CD4-positive, alpha-beta T cell treated with Interleukin-17A for 4 hours (primary cell): ENCODE measurements at places on chromosomes 3 and 15.

DNA sequence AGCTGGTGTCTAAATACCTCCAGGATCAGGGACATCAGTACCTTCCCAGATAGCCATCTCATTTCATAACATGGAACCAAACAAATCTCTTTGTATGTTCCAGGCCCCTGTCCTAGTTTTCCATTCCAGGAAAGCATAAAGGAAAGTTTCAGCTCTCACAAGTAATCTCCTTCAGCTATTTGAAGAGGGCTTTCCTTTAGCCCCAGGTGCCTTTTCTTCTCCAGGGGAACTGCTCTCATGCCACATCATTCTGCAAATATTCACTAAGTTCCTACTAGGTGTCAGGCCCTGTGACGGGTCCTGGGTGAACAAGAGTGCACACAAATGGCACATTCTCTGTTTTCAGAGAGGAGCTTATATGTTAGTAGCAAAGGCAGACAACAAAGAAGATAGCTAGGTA, 136.1 kb downstream of the ADAMTS9 start:
- DNase-seq: no peak

GRCh38 chr3:29764041-29764440, 483.2 kb downstream of the RBMS3 start:
- no peak for DNase-seq

DNA sequence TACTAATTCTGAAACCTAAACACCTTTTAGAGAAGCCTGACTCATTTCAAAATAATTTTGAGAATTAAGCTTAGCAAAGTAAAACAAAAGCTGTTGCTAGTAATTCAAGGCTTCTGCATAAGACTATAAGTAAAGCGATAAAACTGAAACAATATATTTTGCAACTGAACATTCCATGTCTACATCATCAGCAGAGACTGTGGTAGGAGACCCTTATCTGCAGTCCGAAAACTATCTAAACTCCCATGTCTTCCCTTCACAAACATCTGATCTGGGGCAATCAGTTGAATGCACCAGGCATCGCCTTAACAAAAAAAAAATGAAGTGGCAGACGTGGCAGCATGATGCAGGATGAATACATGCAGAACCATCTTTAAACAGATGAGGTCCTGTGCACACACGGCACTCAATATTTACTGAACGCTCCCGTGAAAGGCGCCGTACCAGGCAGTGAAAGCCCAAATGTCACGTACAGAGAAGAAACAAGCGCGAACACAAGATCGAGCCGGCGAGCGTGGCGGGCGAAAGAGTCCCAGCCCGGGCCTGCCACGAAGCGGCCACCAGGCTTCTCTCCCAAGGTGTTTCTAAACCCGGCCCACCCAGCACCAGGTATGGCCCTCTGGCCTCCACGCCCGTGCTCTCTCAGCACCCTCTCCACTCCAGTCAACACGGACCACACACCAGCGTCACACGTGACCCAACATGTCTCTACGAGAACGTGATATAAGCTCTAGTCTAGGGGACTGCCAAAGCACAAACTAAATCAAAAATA, 63.0 kb downstream of the CHSY1 start:
- DNase-seq: no peak

DNA sequence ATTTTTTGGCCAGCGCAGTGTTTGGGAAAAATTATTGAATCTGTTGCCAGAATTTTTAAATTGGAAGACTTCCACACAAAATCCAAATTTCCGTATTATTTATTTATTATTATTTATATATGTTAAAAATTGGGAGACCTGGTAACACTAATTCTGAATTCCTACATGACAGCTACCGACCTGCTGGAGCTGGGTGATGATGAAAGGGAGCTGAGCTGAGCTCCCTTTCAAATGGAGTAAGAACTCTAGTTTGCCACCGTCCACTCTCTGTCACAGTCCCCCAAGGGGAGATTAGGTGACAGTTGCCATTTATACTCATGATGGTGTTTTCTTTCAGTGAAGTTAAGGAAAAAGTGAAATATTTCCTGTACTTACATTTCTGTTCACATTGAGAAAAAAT, 1.4 kb downstream of the CRTC3 start:
- no peak for DNase-seq

DNA sequence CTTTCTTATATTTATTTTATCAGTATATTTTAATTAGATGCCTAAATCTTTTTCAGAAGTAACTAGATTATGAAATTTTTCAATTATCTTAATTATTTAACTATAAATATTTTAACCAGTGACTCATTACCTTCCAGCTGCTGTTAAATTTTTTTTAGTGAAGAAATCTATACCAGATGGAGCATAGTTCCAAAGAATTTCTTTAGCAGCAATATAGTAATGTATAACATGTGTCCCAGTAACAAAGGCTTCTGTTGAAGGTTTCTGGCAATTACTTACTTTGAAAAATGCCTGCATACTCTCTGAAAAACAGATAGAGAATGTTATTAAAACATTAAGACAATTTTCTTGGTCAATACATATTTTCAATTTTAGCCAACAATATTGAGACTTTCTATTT, 45.1 kb upstream of the CP start:
- DNase-seq: no peak

DNA sequence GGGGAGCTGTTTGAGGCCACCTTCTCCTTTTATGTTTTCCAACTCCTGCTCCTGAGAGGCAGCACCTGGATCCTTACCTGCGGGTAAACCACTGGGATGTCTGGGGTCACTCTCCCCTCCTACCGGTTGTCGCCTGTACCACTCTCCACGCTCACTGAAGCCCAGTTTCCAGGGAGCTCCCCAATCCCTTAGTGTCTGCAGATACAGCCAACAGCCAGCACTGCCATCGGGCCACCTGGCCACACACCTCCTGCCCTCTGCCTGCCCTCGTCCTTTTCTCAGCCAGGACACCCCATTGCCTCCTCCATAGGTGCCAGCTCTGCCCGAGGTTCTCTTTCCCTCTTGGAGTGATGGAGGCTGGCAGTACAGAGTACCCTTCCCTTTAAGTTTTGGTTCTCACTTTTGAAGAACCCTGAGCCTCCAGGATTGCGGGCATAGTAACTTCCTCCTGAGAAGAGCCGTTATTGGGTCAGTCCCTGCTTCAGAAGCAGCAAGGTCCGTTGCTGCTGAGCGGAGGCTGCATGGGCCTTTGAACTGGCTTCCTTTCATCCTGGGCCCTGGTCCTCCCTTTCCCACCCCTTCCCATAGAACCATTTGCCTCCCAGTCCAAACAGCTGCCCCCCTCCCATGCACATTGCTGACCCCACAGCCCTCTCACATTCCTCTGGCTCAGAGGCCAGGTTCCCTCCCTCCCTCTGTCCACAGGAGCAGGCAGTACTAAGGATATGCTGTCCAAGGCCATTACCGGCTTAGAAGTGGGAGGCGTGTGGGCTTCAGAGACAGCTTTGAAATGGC, 30.9 kb downstream of the ARNT2 start:
- no peak for DNase-seq

GRCh38 chr3:70871909-70872656, 559.6 kb upstream of the MDFIC2 start:
- no peak for DNase-seq

DNA sequence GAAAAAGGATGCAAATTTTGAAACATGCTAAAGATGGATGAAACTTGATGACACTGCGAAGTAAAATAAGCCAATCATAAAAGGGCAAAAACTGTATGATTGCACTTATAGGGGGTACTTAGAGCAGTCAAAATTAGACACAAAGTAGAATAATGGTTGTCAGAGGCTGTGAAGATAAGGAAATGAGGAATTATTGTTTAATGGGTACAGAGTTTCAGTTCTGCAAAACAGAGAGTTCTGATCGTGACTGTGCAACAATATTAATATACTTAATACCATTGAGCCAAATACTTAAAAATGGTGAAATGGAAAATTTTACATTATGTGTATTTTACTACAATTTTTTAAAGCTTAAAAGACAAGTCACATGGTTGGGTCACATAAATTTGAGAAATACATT, 35.1 kb downstream of the UBE3A start:
- DNase-seq: no peak

DNA sequence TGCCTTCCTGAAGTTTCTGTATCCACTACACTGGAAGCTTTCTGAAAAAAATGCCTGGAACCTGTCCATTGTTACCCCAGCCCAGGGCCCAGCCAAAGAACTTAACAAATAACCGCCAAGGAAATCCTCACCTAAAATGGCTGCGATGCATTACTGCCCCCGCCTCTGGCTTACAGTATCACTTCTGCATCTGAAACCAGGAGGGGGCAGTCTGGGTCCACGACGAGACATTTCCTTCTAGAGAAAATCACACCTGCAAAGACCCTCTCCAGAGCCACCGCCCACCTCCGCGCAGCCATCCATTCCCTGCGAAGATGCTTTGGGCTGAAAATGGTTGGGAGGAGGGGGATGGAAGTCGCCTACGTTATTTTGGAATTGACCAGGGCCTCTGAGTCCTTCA, 22.4 kb upstream of the CELF6 start:
- DNase-seq: peak; percentile 62

GRCh38 chr3:45057557-45057956, 31.5 kb downstream of the CLEC3B start:
- no peak for DNase-seq

- DNase-seq: no peak
Measured at GRCh38 chr3:25582242-25582641, 82.5 kb downstream of the TOP2B start.

DNA sequence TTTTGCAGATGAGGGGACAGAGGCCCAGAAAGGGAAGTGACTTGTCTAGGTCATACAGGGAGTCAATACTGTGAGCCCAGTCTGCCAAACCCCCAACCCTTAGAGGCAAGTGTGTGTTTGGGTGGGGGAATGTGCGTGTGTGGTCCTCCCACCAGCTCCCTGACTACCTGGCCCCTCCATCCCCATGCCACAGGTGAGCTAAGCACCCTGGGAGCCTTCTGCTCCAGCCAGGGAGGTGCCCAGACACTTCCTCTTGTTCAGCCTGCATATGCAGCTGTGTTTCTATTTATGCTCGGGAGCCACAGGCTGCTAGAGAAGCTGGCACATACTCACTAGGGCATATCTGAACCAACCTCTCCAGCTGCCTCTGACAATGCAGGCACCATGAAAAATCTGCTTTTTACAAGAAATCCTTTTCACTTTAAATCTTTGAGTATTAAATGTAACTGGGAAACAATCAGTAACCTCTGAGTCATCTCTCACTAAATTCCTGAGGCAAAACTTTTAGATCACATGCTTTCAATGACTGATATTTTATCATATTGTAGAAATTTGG, 20.7 kb downstream of the TBC1D2B start:
- DNase-seq: peak; percentile 38

- no peak for DNase-seq
Measured at GRCh38 chr15:67188551-67189218, 65.8 kb downstream of the AAGAB start.

DNA sequence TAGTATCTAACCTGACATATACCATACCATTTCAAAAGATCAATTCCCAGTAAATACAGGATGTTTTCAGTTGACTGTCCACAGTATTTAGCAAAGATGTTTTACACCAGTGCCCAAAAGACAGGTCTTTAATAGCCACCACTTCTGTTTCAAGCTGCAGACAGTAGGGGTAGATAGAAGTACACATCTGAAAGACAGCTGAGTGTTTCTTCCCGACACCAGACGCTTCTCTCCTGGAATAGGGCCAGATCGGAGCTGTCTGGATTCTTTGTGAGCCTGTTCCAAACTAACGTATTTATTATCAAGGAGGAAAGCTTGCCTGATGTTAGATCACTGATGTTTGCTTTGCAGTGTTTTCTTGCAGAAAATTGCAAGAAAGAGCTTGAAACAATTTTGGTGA, 136.1 kb upstream of the RBMS3 start:
- no peak for DNase-seq

- no peak for DNase-seq
Measured at GRCh38 chr15:73504885-73505284, 61.9 kb downstream of the REC114 start.

DNA sequence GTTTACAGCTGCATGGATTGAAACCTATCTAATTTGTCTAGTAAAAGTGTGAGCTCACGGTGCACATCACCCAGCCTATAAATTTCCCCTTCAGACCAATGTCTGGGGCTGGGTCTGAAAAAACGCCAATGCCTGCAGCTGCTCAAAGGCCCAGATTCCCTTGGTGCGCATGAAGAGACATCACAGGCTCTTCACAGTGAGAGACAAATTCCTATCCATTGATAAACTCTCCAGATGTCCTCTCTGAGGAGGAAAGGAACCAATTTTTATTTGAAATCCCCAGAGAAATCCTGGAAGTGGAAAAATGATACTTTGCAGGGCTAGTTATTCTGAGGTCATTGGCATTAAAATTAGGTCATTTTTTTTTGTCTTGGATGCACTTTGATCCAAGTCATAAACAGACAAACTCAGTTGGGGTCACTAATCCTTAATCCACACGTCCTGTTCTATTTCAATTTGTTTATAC, 360.5 kb downstream of the EPHA3 start:
- no peak for DNase-seq

DNA sequence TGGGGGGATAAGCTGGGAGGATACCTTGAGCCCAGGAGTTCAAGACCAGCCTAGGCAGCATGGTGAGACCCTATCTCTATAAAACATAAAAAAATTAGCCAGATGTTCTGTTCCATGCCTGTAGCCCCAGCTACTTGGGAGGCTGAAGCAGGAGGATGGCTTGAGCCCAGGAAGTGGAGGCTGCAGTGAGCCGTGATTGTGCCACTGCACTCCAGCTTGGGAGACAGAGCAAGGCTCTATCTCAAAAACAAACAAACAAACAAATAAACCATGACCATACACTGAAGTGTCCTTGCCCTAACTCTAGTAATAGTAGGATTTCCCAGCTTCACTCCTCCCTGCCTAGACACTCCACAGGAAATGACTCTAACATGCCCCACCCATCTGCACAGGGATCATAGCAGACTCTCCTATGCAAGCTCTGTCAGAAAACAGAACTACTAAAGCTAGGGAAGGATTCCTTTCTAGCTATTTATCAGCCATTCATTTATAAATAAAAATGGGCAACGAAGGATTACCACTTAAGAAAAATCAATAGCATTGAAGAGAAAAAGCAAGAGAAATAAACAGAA, 4.6 kb downstream of the ERICH6 start:
- no peak for DNase-seq

- DNase-seq: no peak
Measured at GRCh38 chr15:64566629-64567427, 106.5 kb downstream of the ZNF609 start.

DNA sequence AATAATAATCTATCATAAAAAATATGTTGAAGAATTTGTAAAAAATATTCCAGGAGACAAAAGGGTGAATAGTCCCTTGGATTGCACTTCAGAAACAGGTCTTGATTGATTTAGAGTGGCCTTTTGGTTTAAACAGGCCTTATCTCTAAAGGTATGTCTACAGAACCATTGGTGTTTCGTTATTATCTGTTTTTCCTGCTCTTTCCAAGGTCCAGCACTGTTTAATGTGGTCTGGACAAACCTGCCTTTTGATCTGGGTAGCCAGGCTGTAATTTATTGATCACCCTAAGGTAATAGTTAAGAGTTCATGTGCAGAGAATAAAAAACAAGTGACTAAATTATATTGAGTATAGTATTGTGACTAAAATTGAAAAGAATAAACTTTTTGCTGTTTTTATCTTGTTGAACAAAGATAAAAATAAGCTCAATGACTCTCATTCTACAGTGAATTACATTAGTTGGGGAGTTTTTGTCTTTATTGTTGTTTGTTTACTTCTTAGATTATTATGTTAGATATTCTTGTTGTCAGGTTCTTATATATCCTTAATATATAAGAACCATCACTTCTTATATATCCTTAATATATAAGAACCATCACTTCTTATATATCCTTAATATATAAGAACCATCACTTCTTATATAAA, 25.1 kb downstream of the SLC2A2 start:
- no peak for DNase-seq
